Type B pancreatic cell (in vitro differentiated cells): ENCODE measurements at places on chromosomes 7 and 10.

GRCh38 chr7:129014501-129015101 lies 40.3 kb downstream of the TNPO3 start:
- no peak for DNase-seq

GRCh38 chr10:69446650-69447151 lies 4.6 kb upstream of the TSPAN15 start:
- DNase-seq: no peak

- no peak for DNase-seq
Measured at GRCh38 chr10:15220445-15220844, 52.0 kb upstream of the NMT2 start.

DNA sequence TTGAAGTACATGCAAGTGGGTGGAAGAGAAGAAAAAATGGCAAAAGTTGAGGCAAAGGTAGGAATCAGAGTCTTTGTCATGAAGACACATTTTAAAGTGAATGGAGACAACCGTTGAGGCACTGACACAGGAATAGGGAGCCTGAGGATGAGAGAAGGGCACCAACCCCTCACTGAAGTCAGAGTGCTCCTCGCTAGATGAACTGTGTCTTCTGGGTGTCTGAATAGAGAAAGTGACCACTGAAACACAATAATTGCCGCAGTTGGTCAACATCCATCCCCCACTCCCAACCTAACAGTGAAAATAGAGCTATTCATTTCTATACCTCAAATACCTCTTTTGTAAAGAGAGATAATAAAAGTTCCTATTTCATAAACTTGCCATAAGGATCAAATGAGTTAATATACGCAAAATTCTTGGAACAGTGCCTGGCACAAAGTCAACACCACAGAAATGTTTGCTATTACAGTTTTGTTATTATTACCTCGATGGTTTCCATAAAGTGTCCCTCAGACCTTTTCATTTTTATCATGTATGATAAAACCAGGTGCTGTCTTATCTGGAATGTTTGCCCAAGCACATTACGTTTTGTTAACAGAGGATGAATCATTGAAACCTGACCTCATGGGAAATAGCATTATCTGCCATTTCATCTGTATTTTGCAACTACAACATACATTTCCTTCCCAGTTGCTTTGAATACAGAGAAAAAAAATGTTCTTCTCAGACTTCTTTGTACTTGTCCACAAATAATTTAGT lies 61.8 kb upstream of the SP4 start:
- DNase-seq: no peak
